ENCODE measurements at places on chromosomes 3 and 15.

DNA sequence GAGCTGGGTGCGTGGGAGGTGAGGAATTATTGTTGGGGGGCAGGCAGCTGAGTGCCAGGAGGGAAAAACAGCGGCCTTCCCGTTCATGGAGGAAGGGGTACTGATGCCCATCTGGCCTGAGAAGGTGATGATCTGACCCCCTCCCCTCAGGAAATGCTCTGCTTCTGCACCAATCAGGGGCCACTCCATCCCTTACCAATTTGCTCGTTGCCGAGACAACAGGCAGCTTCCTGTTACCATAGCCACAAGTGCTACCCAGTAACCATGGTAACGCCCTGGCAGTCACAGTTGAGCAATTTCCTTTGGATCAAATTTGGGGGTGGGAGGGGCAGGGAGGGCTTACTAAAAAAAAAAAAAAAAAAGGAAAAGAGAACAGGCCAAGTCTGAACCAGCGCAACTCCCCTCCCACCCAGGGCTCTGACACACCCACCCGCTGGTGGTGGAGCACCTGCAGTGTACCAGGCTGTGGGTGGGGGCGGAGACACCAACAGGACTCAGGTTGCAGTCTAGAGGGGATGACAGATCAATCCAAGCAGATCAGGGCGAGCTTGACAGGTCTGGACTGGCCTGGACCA is 13.7 kb downstream of the CELF6 start:
- peak; percentile 73 for DNase-seq

- DNase-seq, result peak; percentile 49
Observed at GRCh38 chr3:185153861-185154629, 1.2 kb upstream of the C3orf70 start.

- no peak for DNase-seq
Observed at GRCh38 chr15:77720173-77720572, 87.5 kb upstream of the LINGO1 start.

- DNase-seq, result no peak
Observed at GRCh38 chr3:183517607-183518006, 37.9 kb downstream of the KLHL6 start.

DNA sequence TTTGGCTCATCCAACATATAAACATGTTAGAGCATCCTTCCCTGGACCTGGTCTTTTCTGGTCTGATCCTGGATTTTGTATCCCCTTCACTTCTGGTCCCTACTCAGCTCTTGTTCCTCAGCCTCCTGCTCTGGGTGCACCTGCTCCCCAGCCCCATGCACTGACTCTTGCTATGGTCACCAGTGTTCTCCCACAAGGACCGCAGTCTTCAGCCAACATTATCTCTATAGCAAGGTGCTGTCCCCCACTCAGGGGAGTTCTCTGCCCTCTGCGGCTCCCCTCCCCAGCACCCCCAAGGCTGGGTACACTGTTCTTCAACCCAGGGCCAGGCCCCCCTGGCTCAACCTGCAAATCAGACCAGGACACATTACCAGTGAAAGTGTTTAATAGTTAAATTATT is 80.2 kb downstream of the SEC22A start:
- no peak for DNase-seq

DNA sequence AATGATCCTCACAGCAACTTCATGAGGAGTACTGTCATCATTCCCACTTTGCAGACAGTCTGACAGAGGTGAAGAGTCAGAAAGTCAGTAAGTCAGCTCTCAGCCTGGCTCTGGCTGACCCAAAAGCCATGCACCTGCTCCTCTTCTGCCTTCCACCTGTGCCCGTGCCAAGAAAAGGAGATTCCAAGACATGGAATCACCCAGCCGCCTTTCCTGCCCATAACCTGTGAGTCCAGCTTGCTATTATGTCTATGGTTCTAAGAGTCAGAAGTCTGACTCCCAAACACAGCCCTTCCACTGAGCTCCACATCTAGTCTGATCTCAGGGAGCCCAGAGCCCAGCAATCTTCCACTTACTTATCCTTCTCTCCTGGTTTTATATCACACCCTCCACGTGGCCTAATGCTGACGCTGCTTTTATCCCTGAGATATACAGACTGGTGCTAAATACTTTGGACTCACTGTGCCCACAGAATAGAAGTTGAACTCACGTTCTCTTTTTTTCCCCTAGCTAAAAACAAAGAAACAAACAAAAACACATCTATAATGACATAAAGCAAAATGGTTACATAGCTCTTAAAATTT is 66.0 kb downstream of the PLD1 start:
- DNase-seq, result no peak

DNA sequence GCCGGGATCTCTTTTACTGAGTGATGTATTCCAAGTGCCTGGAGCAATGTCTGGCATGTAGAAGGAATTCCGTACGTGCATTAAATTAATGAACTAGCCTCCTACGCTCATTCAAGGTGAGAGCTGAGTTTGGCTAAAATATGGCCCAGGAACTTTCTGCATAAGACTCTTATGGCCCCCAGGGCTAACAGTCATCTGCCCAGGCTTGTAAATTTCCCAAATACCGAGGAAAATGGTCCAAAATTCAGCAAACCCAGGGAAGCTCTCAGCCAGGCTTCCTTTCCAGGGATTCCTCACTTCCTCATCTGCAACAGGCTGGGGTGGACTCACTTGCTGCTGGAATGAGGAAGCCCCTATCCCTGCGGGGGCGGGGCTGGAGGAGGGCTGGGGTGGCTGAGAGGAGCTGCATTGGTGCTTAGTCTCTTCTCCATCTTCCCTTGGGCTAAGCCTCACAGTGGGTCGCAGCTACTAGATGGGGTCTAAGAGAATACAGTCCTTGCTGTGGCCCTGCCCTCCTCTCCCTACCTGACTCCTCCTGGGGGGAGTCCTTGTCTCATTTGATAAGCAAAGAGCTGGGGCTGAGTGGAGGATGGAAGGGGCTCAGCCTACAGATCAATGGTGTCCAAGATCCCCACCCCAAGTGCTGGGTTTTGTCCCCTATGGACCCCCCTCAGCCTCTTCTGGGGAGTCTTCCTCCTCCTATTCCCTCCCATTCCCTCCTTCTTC is 28.5 kb upstream of the APOD start:
- DNase-seq, result peak; percentile 26

GRCh38 chr15:81103857-81104256 is 30.2 kb upstream of the CFAP161 start:
- DNase-seq, result no peak

DNA sequence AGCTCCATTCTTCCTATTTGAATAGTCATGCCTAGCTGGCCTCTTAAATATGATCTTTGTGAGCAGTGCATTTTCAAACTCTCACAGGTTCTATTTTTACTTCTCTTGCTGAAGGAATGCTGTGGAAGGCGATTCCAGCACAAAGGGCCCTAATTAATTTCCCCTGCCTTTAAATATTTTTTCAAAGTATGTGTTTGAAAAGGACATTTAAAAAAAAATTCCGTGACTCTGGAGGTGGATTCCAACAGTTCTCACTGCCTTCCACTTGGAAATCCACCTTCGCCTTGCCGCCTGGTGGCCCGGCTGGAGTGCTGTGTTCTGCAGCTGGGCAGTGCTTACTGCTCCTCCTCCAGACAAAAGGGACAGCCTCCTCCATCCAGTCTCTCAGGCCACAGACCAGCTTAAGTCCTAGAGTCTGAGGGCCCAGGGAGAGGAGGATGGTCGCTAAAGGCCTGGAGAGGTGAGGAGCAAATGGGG is 61.5 kb upstream of the CORO2B start:
- peak; percentile 65 for DNase-seq

DNA sequence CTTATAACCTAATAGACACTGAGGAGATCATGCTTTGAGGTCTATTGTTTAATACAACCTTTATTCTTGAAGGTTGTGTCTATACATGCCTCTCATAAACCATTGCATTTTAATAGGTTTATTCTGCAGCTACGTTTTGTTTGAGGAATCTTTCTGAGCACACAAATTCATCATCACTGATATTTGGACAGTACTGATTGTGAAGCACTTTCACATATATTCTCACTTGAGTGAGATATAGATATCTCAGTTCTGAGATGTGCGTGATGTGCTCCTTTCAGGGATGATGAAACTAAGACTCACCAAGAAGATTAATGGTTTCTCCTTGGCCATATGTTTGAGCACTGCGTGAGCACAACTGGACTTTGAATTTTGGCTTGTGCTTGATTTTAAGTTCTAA is 374.4 kb downstream of the LPP start:
- no peak for DNase-seq

GRCh38 chr3:134615743-134616142 is 35.1 kb downstream of the KY start:
- no peak for DNase-seq

- no peak for DNase-seq
Observed at GRCh38 chr15:93308026-93308690, 219.1 kb upstream of the RGMA start.

DNA sequence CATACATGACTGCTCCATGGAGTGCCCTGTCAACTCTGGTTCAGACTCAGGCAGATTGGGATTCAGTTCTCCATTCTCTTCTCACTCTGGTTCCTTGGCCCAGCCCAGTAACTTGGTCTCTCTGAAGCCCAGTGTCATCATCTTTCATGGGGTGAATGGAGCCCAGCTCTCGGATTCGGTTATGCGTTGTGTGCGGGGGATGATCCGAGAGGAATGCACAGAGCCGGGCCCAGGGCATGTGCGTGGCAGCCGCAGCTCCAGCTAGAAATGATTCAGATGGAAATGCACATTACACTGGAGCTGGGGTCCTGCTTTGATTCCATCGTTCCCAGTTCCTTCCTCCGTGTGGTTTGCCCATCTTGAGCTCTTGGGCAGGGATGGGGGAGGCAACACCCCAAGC is 189.4 kb downstream of the FEZF2 start:
- no peak for DNase-seq

DNA sequence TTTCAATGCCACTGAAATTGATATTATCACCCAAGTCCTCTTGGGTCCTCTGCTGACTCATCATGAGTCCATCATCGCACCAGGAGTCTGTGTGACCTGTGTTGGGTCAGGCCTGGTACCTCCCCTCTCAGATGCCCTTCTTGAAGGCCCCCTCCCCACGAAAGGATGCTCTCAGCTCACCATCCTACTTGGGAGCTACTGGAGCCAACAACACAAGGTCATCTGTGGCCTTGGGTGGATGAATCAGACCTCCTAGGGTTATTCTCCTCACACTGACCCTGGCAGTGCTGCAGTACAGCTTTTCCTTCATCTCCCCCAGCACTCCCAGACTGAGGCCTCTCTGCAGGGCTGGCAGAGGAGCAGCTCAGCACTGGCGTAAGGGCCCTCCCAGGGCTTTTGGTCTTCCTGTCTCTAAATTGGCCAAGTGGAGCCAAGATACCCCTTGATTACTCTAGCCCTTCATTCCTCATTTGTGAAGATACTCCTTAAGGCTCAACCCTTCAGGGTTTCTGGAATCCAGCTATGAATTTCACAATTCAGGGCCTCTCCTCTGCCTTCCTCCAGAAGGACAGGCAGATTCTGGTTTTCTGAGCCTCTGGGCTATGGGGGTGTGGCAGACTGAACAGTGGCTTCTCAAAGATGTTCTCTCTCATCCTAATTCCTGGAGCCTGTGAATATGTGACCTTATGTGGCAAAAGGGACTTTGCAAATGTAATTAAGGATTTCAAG is 80.7 kb upstream of the GSK3B start:
- no peak for DNase-seq

GRCh38 chr3:172591125-172591605 is 67.9 kb upstream of the TNFSF10 start:
- no peak for DNase-seq

DNA sequence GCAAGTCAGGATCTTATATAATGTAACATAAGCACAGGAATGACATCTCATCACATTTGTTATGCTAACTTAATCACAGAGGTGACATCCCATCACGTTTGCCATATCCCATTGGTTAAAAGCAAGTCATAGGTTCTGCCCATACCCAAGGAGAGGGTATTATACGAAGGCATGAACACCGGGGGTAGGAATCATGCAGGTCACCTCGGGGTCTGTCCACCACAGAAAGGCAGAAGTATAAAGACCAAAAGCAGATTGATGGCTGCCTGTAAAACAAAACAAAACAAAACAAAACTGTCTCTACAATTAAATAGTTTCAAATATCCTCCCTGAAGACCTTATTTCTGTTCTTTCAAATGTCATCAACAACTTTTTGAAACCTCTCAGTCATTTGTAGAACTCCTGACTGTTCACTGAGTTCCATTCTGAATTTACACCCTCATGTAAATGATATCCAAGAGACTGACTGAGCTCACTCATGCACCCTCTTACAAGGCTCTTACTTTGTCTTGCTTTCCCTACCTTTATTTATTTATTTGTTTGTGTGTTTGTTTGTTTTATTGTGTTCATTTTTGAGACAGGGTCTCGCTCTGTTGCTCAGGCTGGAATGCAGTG is 22.7 kb upstream of the ZNF639 start:
- DNase-seq, result no peak

DNA sequence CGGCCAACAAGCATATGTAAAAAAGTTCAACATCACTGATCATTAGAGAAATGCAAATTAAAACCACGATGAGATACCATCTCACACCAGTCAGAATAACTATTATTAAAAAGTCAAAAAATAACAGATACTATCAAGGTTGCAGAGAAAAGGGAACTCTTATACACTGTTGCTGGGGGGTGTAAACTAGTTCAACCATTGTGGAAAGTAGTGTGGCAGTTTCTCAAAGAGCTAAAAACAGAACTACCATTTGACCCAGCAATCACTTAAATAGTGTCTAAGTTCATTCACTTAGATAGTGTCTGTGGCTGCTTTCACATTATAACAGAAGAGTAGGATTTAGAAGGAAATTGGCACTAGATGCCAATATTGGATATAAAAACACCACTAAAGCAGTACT is 49.7 kb downstream of the CGGBP1 start:
- no peak for DNase-seq

DNA sequence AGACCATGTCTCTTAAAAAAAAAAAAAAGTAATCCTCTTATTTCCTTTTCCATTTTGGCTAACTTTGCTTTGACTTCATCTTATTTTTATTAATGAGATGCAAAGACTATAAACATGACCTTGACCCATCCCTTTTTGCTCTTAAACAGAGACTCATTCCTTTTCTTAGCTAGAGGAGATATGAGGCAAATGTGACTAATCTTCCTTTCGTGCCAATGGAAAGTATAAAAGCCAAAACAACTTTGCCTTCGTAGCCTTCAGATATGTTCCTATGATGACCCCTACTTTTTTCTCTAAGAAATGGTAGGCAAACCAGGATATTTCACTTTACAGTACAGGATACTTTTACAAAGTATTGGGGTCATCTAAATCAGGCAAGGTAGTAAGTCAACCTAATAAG is 36.9 kb upstream of the GOLGB1 start:
- DNase-seq, result no peak

Measured in iPS-NIHi11 (cell line).